ENCODE measurements at places on chromosomes 12 and 14.

- DNase-seq: no peak
Observed at GRCh38 chr12:122517877-122518276, 8.9 kb downstream of the RSRC2 start.

DNA sequence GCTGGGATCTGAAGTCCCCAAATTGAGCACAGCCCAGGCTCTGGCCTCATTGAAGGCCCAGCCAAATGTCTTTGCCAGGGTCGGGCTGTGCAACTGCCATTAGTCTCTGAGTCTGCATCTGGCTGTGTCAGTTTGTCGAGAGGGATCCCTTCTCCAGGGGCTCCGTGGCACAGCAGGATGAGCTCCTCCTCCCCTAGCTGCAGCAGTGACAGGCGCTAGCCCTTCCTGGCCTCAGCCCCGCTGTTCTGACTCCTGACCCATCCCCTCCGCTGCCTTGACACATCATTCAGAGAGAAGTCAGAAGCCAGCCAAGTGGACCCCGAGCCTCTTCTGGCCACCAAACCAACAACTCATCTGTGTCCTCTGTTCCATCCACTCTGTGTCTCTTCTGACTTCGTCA, 188.3 kb downstream of the CALM1 start:
- DNase-seq: no peak

GRCh38 chr12:68028647-68029046, 39.4 kb downstream of the IFNG-AS1 start:
- DNase-seq: no peak

GRCh38 chr12:130214686-130215395, 52.6 kb downstream of the FZD10 start:
- no peak for DNase-seq

- no peak for DNase-seq
Observed at GRCh38 chr14:68474741-68475140, 318.1 kb downstream of the ZFP36L1 start.

DNA sequence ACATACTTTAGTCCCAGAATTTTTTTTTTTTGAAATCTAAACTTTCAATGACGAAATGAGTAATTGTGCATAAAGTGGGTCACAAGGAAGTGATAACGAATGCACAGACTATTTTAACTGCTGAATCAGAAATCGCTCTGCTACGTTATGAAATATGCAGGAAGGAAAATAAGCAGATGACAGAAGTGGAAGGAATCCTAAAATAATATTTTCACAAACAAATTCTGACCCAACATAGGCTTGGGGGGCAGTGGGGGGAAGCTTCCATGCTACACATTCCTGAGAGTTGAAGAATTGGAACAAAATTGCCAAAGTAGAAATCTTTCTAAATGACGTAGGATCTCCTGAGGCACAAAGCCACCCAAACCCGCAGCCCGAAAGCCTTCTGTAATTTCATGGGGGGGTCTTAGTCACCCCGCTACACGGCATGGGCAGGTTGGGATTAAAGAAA, 89.6 kb downstream of the ARF6 start:
- DNase-seq: no peak
